Progenitor cell of endocrine pancreas (in vitro differentiated cells): ENCODE measurements at places on chromosomes 4 and X. TPM values are rescaled to one million over a fixed set of nuclear protein-coding genes. Genes with fewer than 3 reads are reported as not detected.

- no peaks in the 10 kb centered on the region for H3K36me3 ChIP-seq
- H3K4me3 ChIP-seq: no peak overlapping the region
- peaks cover 12% of the 10 kb centered on the region for H3K27me3 ChIP-seq
- H3K4me1 ChIP-seq: peaks cover 10% of the 10 kb centered on the region
Measured at GRCh38 chr4:152696764-152697261, 17.0 kb upstream of the TMEM154 start.

DNA sequence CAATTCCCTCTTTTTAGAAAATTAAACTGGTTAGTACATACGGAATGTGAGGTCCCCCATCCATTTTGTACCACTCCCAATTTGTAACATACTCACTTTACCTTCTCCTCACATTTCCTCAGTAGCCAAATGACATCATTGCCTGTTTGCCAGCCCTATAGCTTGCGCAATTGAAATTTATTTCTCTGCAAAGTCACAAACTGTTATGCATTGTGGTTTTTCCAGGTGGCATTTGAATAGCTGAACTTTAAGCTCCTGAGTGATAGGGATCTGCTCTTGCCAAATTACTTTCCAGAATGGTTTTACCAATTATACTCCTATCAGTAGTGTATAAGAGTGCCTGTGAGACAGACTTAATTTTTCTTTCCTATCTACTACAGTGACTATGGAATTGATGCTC is 7.7 kb downstream of the COL4A5 start:
- H3K27me3 ChIP-seq: no peaks in the 10 kb centered on the region
- no peak overlapping the region for H3K4me3 ChIP-seq
- peak overlapping the region; percentile 10 for H3K27ac ChIP-seq
- peaks cover 15% of the 10 kb centered on the region for H3K4me1 ChIP-seq
- DNase-seq: no peak
- H3K36me3 ChIP-seq: peaks cover 31% of the 10 kb centered on the region

DNA sequence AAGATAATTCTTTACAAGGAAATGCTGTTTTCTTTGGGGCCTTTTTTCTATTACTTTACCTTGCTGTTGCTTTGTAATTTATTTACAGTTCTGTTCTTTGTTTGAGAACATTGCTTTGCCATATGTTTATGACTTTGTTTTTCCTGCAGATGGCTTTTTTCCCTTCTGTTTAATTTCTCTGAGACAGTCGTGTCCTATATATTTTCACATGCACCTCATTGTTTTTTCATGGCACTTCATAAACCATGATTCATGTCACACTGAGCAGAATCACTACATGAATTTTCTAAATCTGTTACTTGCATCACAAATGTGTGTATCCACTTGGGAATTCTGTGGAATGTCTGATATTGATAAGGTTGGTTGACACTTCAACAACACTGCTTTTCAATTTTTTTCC is 33.0 kb upstream of the PNPLA4 start:
- DNase-seq: no peak
- no peaks in the 10 kb centered on the region for H3K4me1 ChIP-seq
- H3K27ac ChIP-seq: no peak overlapping the region

The APELA gene
- 4.8 and 6.4 TPM in 2 replicates for total RNA-seq

GRCh38 chr4:74044677-74045076 is 6.2 kb upstream of the CXCL3 start:
- DNase-seq: no peak
- no peaks in the 10 kb centered on the region for H3K36me3 ChIP-seq
- peaks cover 25% of the 10 kb centered on the region for H3K27me3 ChIP-seq
- no peak overlapping the region for H3K4me3 ChIP-seq
- peaks cover 2% of the 10 kb centered on the region for H3K4me1 ChIP-seq

DNA sequence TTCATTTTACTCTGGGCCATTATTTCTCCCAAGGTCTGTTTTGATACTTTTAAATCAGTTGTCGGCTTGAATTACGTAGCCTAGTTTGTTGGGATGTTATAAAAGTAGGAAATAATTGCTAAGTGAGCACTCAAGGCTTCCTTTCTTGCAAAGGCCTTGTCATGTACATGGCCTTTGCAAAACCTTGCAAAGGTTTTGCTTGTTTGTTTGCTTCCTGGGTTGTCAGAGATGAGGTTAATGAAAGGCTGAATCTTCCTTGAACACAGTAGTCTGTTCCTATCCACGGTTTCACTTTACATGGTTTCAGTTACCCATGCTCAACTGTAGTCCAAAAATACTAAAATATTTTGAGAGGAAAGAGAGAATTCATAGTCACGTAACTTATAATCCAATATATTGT is 113.5 kb downstream of the NAA11 start:
- no peaks in the 10 kb centered on the region for H3K36me3 ChIP-seq
- H3K27ac ChIP-seq: no peak overlapping the region
- DNase-seq: no peak
- H3K27me3 ChIP-seq: no peaks in the 10 kb centered on the region
